ENCODE measurements at places on chromosomes 6 and 20. TPM values are rescaled to one million over a fixed set of nuclear protein-coding genes. Genes with fewer than 3 reads are reported as not detected.

The SMOC2 gene
- total RNA-seq: 0.10 TPM

GRCh38 chr6:34015586-34015985, 130.3 kb downstream of the GRM4 start:
- no peak for DNase-seq

GRCh38 chr20:42051921-42052320, 433.7 kb upstream of the CHD6 start:
- no peak for DNase-seq

- no peak for DNase-seq
These were observed 103.6 kb upstream of the CNKSR3 start for GRCh38 chr6:154614101-154614500.

Data from GM12878 (cell line).